Left forelimb (tissue), 1 donor: ENCODE measurements at places on chromosomes 3 and 15.

DNA sequence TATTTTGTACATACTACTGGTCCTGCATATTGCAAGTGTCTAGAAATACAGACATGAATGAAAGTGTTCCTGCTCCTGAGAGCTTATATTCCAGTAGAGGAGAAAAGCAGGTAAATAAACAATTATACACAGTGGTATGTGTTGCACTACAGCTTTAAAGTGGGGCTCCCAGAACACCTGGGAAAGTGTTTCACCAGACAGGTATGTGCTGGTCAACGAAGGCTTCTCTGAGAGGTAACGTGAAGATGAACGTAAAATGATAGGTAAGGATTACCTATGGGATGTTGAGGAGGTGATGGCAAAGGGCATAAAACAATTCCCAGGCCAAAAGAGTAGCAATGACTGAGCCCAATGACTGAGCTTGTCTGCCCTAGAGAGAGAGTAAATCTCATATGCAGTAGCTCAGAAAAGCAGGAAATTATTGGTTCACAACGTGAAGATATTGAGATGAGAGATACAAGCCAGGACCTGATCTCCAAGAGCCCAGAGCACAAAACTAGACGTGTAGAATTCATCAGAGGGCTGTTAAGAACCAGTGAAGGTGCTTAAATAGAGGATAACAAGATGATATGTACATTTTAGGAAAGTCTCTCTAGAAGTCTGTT lies 459.1 kb upstream of the BCHE start:
- no peak for DNase-seq

- no peak for DNase-seq
Measured at GRCh38 chr15:98654790-98655360, 6.5 kb downstream of the IGF1R start.

- peak; percentile 79 for DNase-seq
Measured at GRCh38 chr3:150083655-150084042, 113.0 kb upstream of the PFN2 start.

GRCh38 chr3:7744850-7745249 lies 756.8 kb upstream of the LMCD1 start:
- no peak for DNase-seq

DNA sequence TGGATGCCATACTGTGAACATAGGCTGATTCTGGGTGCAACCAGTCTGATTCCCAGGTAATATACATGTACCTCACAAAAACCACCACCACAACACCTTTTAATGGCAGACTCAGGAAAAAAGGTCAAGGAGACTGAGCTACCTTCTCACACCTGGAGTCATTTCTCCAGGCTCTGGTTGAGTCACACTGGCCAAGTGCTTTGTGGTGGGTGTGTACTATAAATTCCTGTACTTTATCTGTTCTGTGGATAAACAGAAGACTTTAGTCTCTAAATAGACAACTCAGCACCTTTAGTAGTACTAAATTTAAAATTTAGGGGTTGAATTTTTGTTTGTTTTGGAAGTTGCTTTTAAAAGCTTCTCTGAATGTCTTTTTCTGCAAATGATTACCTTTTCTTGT lies 46.7 kb downstream of the TOP2B start:
- no peak for DNase-seq

DNA sequence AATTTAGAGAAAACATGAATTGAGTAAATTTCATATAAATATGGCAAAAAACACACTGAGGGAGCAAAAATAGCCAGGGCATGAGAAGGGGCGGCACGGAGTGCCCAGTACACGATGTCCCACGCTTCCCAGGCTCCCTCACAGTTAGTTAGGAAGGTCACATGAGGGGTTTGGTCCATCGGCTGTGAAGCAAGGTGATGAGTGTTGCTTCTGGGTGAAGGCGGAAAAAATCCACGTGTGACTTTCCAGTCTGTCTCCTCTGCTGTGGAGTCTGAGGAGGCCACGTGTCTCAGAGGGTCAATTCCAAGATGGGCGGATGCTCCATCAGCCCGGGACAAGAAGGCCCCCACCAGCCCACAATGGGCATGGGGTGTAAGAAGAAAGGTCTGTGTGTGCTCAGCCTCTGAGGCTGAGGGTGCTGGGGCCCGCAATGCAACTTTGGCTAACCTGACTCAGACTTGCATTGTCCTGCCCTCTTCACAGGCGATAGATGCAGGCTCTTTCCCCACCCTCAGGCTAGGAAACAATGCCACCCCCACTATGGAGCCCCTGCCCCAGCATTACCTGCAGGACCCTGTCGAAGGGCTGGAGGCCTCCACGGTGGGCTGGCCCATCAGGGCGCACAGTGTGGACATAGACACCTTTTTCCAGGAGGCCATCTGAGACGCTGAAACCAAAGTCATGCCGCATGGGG lies 45.7 kb downstream of the GRIP2 start:
- no peak for DNase-seq
